ENCODE measurements at places on chromosomes 5 and 9. TPM values are rescaled to one million over a fixed set of nuclear protein-coding genes. Genes with fewer than 3 reads are reported as not detected.

- no peaks in the 10 kb centered on the region for H3K36me3 ChIP-seq
- H3K4me3 ChIP-seq, result no peak overlapping the region
- no peaks in the 10 kb centered on the region for H3K27me3 ChIP-seq
- H3K4me1 ChIP-seq, result no peaks in the 10 kb centered on the region
- H3K27ac ChIP-seq, result no peak overlapping the region
These were observed 13.0 kb upstream of the OXCT1 start for GRCh38 chr5:41883243-41883642.

Gene WNT8A
- polyA plus RNA-seq, result not detected

Gene FLT4
- polyA plus RNA-seq, result 80.1 TPM

- H3K36me3 ChIP-seq, result no peaks in the 10 kb centered on the region
- no peaks in the 10 kb centered on the region for H3K27me3 ChIP-seq
- no peaks in the 10 kb centered on the region for H3K4me1 ChIP-seq
- no peak overlapping the region for H3K27ac ChIP-seq
These were observed 274.3 kb upstream of the ZNF462 start for GRCh38 chr9:106588626-106589025.

- no peak overlapping the region for H3K4me3 ChIP-seq
- no peak for DNase-seq
- H3K4me1 ChIP-seq, result no peaks in the 10 kb centered on the region
- no peaks in the 10 kb centered on the region for H3K36me3 ChIP-seq
- no peaks in the 10 kb centered on the region for H3K27me3 ChIP-seq
These were observed 541.7 kb upstream of the TUSC1 start for GRCh38 chr9:26219961-26220360.

DNA sequence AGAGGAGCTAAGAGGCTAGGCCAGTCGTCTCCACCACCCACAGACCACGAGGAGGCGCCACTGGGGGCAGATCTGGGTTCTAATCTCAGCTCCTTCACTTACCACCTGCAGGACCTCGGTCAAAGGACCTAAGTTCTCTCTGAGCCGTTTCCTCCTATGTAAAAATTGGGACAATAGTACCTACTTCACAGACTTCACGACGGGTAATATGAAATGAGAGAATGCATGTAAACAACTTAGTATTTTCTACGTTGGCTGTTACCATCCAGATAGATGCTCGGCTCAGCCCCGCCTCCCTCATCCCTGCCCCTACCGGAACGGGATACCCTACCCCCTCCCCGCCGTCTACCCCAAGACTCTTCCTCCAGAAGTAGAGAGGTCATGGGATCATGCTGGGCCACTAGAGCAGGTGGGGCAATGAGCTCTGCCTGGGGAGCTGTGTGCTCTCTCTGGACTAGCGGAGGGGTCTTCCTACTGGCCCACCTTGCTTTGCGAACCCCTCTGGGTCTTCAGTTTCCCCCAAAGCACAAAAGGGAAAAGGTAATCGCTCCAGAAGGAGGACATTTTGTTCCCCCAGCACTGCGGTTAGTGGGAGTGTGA, 541 bp downstream of the GNPDA1 start:
- H3K4me3 ChIP-seq, result peak overlapping the region; percentile 83
- no peaks in the 10 kb centered on the region for H3K36me3 ChIP-seq
- H3K27ac ChIP-seq, result peak overlapping the region; percentile 78
- peak; percentile 79 for DNase-seq
- H3K4me1 ChIP-seq, result peaks cover 25% of the 10 kb centered on the region

Gene SLC1A1
- 1.2 TPM for polyA plus RNA-seq

GRCh38 chr5:173247041-173247440, 12.0 kb upstream of the NKX2-5 start:
- no peak for DNase-seq
- H3K4me3 ChIP-seq, result no peak overlapping the region
- no peaks in the 10 kb centered on the region for H3K36me3 ChIP-seq
- peaks cover 85% of the 10 kb centered on the region for H3K27me3 ChIP-seq
- no peak overlapping the region for H3K27ac ChIP-seq

All from adrenal gland (tissue), 19 donors.